ENCODE measurements at places on chromosomes 1 and 21.

DNA sequence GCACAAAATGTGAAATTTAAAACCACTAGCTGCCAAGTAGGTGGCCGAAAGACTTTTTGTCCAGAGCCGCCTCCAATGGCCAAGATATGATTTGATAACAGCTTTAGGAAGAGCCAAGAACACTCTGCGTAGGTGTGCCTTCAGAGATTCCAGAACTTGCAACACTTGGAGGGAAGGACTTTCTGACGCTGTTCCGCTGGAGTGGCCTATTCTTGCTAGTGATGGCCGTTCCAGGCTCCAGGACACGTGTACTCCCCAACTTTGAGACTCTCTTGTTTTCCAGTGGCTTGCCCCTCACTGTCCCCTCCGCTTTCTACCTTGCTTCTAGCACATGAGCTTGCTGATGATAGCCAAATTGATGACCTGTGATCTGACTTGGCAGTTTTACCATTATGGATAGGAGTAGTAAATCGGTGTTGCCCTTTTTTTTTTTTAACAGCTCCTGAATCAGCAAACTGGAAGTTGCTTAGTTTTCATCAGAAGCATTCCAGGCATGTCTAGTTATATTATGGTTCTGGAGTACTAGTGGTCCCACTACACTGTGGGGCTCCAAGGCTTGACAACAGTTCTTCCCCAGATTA is 1.0 kb downstream of the PRDX6 start:
- no peak for DNase-seq

DNA sequence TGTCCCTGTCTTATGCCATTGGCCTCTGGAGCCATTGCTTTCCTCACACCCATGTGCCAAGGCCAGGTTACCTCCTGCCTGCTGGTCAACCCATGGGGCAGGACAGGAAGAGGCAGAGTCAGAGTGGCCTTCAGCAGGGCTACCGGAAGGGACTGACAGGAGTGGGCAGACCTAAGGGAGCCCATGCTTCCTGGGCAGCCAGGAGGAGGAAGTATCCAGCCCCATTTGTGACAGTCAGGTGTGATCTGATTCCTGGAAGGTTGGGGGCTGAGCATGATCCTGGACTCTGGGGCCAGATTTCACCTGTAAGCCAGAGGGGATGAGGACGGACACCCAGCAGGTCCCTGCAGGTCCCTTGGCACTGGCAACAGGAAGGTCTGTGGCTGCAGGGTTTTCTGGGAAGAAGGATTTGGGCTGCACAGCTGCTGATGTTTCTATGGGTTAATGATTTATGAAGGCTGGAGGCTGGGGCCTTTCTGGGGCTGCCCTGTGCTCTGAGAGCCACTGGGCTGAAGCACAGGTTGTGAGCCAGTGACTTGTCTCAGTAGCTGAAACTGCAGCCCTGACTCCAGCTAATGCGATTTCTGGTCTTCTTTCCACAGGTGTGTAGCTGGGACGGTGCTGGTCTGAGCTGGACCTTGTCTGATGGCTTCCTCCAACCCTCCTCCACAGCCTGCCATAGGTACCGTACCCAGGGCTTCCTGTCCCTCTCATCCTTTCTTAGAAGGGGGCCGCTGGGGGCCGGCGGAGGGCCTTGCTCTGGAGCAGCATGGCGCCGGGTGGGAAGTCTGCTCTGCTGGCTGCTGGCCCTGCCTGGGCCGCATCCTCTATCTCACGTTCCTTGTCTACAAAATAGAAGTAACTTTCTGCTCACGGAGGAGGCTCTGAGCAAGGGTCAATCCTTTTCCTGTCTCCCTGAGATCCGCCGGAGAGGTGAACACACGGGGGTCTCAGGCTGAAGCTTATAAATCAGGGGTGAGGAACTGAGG is 40.7 kb downstream of the ARHGEF10L start:
- DNase-seq: no peak

GRCh38 chr1:13494025-13494424 is 19.8 kb downstream of the LRRC38 start:
- DNase-seq: no peak

GRCh38 chr1:119681560-119681959 is 30.2 kb upstream of the PHGDH start:
- DNase-seq: no peak

- no peak for DNase-seq
These were observed 19.1 kb upstream of the MYOG start for GRCh38 chr1:203104789-203105390.

DNA sequence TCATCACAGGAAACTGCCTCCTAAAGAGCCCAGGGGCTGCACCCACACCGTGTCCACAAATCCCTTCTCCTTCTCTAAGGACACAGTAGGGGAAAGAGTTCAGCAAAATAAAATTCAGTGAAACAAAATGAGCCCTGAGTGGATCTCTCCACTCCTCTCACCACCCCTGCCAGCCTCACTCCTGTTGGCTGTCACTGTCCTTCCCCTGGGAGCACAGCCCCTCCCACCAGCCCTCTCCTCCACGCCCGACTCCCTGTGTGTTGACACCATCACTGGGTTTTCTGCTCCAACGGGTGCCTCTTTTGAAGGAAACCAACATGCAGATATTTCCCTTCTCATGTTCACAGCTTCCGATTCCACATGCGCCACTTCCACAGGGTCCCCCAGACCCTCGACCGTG is 356.2 kb downstream of the AJAP1 start:
- no peak for DNase-seq

Data from activated T-cell treated with anti-CD3 and anti-CD28 coated beads for 4 hours (primary cell).